ENCODE measurements at places on chromosomes 3 and 15.

- DNase-seq: no peak
These were observed 28.8 kb upstream of the TRIM59 start for GRCh38 chr3:160478338-160478737.

DNA sequence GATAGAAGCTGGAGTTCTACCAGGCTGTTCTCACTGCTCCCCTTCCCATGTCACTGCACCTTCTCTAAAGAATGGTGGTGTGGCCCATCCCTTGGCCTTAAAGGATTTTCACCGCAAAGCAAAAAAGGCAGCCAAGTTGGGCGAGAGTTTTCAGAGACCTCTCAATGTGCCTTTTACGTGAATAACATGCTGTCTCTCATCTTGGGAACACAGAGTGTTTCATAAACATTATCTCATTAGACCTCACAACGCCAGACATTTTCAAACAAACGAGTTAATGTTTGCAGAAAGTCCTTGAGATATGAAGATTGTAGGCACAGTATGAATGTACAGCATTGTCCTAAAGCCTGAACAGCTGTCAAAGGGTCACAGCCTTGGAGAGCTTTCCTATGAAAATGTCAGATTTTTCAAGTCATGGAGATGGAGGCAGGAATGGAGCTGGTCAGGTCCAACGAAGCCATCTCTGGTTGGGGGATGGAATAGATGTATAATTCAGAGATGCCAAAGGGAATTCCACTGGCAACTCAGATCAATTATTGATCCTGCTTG lies 21.3 kb downstream of the TM4SF1 start:
- no peak for DNase-seq

DNA sequence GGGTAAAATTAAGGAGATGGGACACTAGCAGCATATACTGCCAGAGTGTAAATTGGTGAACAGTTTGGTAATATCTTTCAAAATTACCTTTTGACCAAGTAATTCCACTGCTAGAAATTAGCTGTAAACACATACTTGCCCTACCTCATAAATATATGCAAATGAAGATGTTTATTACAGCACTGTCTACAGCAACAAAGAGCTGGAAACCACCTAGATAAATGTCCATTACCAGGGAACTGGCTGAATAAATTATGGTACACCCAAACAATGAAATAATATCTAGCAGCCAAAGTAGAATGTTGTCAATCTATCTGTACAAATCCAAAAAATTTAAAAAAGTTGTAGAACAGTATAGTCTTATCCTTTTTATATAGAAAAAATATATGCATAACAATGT lies 105.9 kb upstream of the FAM3D start:
- DNase-seq: no peak

DNA sequence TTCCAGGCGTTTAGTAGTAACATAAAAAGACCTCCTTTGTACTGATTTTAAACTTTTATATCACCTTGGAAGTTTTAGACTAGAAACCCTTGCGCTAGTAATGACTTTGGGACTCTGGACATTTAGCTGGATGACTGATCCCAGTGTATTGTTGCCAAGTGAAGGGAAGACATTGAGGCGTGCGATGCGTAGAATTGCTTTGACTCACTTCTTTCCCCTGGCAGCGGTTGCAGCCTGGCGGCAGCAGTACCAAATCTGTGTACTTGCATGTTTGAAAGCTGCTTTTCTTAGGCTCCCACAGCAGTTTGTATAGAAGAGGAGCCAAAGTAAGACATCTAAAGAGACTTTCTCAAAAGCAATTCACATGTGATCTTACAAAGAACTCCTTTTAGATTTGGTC lies 151.6 kb downstream of the BBX start:
- DNase-seq: no peak

GRCh38 chr3:2099028-2099671 lies 484 bp downstream of the CNTN4 start:
- DNase-seq: peak; percentile 28

DNA sequence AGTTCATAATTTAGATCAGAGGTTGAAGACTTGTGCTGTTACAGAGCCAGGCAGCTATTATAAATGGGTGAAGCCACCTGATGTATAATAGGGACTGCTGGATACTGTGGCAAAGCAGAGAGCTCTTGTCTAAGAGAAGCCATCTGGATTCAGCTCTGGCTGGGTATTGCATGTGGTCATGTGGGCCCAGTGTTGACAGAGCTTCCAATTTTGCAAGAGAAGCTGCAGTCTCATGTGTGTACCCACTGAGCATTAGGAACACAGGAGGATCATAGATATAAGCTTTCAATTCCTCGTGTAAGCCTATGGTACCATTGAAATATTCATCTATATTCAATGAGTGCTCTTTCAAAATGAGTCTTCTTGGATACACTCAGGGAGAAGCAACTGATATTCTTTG lies 303.9 kb upstream of the SLCO3A1 start:
- no peak for DNase-seq

All from neural crest cell (in vitro differentiated cells).